ENCODE measurements at places on chromosomes 5 and 9.

- DNase-seq = no peak
These were observed 334.1 kb downstream of the ZSWIM6 start for GRCh38 chr5:61666064-61666621.

- DNase-seq = no peak
These were observed 33.6 kb downstream of the PRRT1B start for GRCh38 chr9:131578731-131579504.

GRCh38 chr5:107673039-107673367 lies 2.3 kb upstream of the EFNA5 start:
- no peak for DNase-seq

DNA sequence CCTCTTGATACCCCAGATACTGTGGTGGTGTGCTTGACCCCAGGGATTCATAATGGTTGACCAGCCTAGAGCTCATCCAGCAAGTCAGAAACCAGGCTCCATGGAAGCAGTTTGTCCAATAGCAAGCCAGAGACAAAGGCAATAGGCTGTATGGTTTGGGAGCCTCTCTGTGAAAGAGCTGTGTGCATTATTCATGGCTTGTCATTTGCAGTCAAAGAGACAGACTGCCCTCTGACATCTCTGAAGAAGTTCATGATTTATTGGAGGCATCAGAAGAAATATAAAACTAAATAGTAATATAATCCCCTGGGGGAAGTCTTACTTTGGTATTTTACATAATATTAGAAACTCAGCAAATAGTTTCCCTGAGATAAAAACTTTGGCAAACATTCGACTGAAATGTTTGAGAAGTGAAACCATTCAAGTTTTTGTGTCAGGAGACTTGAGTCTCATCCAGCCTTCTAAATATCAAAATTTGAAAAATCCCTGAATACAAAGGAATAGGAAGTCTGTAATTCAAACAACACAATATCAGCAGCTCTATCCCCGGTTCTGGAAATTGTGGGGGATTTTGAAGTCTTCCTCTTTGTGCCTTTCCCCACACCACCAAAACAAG lies 250.3 kb downstream of the ZSWIM6 start:
- DNase-seq = no peak

DNA sequence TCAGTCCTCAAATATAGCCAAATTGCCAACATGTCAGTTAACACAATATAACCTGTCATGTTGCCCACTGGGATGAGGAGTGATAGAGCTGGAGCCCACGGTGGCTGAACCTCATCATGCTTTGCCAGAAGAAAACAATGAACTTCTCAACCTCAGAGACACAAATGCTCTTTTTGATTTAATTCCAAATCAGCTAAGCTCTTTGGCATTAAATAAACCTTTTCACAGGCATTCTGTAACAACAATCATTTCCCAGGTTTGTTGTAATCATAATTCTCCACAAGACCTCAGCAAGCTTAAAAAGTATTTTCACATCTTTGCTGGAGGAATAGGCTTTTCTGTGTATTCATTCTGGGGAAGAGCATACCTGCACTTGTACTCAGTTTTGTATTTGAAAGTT lies 830.9 kb downstream of the MAT2B start:
- DNase-seq = no peak

DNA sequence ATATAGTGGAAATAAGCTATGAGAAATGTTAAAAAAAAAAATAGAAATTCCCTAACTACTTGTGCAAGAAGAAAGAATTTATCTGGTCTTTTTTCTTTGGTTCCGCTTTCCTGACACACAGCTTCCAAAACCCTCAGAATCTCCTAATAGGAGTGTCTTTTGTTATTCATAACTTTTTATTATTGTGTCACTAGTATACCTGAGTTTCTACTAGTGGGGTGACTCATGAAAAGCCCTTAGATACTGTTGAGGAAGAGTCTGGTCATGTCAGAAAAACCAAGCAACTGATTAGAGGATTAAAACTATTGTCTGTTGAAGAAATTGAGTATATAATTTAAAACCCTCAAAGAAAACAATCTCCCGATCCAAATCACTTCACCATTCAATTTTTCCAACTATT lies 152.8 kb upstream of the IFNE start:
- no peak for DNase-seq

GRCh38 chr9:18189871-18190670 lies 283.9 kb upstream of the ADAMTSL1 start:
- no peak for DNase-seq

All from activated CD8-positive, alpha-beta memory T cell treated with anti-CD3 and anti-CD28 coated beads for 1 hour (primary cell).